LHCN-M2 (cell line): ENCODE measurements at places on chromosomes 12 and 14. TPM values are rescaled to one million over a fixed set of nuclear protein-coding genes. Genes with fewer than 3 reads are reported as not detected.

- DNase-seq = peak; percentile 12
Measured at GRCh38 chr14:83173687-83174086, 1640.0 kb upstream of the SEL1L start.

GRCh38 chr12:4115570-4115969 lies 158.0 kb upstream of the CCND2 start:
- no peak for DNase-seq

DNA sequence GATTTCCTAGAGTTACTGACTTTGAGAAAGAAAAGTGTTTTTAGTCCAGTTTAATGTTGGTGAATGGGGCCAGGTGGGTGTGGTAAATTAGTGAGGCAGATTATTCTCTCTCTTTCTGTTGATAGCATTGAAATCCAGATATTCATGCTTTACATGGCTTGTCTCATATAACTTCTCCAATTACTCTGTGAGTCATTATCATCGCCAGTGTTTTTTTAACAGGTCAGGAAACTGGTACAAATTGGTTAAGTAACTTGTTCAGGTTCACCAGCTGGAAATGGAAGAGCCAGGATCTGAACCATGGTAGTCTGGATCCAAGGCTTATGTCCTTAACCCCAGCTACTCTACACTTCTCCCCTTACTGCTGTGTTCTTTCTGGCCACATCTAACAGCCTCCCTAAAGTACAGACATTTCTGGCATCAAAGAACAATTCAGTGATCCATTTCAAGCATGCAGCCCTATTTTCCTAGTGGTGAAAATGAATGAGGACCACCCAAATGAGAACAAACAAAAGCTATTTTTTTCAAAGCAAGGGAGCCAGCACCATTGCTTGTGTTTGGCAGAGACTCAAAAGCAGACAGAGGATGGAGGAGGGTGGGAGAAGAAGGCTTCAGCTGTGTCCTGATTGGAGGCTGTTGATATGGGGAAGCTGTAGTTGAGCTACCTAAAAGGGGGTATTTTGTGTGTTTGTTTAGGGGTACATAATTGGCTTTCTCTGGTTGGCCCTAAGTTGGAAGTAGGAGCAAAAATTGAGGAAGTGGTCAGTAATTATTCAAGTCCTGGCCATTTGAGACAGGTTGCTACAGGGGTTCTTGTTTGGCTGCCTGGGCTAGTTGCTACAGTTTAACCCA lies 1.7 kb downstream of the IRAK3 start:
- DNase-seq = peak; percentile 46

- no peak for DNase-seq
Measured at GRCh38 chr12:3319723-3320492, 171.1 kb upstream of the PRMT8 start.

- DNase-seq = peak; percentile 71
Measured at GRCh38 chr12:66398931-66399910, 96.9 kb downstream of the HELB start.

DNA sequence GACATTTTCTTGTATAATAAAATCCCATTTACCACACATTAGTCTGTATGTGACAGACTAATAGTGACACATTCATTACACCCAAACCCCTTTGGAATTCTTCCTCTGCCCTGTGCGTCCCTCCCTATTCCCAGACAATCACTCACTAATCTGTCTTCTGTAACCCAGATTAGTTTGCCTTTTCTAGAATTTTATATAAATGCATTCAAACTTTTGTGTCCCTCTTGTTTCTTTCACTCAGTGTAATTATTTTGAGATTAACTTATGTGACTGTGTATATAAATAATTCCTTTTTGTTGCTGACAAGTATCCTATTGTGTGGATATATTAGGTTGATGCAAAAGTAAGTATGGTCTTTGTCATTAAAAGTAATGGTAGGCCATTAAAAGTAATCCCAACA lies 27.6 kb upstream of the HIP1R start:
- DNase-seq = no peak

GRCh38 chr12:26331960-26332359 lies 136.6 kb downstream of the SSPN start:
- DNase-seq = peak; percentile 22

DNA sequence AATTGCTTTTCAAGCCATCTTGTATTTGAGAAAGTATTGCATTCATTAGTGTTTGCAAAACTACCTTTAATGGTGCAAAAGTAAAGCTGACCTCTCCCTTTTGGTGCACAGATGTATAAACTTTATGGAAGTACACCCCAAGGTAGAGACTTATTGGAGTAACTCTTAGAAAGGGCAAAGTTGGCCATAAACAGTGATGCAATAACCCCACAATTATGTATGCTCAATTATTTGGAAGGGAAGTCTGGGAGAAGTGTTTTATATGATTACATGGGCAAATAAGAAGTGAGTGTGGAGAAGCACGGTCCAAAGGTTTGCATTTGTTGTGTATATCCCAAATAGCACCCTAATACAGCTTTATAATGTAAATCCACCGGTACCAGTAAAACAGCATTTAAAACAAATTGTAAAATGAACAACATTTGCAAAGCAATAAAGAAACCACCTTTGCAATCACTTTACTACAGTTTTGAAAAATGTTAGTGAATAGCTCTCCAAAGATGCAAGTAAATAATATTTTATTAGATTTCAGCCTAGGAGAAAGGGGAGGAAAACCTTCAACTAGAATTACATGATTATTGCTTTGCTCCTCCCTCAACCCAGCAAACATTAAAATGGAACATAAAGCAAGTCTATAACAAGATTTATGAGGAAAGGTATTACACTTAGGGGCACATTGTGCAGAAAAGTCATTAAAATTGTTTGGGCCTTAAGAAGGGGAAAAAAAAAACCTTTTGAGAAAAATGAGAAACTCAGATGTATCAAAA lies 70.5 kb downstream of the HMGA2 start:
- DNase-seq = no peak

GRCh38 chr12:106204312-106204711 lies 43.5 kb downstream of the CKAP4 start:
- DNase-seq = no peak

The FAM181A gene
- not detected in 2 replicates for total RNA-seq
